ENCODE measurements at places on chromosomes 12 and 14.

DNA sequence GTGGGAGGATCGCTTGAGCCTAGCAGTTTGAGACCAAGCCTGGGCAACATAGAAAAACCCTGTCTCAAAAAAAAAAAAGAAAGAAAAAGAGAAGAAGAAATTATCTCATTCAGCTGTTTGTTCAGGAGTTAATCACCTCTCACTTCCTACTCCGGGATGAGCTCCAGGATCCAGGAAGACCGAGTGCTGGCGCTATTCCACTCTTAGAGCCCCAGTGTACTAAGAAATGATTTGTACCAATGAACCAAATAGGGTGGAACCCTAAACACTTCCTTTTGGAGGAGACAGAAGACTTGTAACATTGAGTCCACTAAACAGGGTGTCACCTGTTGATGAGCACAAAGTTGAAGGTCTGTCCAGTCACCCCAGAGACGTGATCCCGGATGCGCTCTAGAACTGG is 3.6 kb downstream of the ALKBH2 start:
- no peak for DNase-seq

DNA sequence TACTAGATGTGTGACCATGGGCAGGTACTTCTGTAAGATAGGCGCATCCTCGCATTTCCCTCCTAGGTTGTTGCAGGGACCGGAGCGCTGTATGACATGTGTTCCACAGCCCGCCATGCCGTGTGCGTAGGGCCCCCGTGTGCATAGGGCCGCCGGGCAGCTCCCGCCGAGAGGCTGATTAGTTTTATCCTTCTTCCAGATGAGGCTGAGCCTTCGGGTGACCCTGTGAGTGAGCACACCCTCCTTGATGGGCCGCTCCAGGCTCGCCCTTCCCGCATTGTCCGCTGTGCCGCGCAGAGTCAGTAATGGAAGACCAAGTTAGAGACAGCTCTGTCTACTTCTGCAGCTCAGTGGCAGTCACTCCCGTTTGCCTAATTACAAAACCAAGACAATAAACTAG is 72.9 kb upstream of the DYNC1H1 start:
- no peak for DNase-seq

GRCh38 chr12:59858508-59859170 is 262.8 kb downstream of the SLC16A7 start:
- DNase-seq = no peak

- DNase-seq = no peak
These were observed 178.4 kb upstream of the PARP11 start for GRCh38 chr12:4051596-4051995.

- DNase-seq = no peak
These were observed 54.0 kb upstream of the OAS1 start for GRCh38 chr12:112852810-112853209.

GRCh38 chr12:67352682-67353081 is 83.5 kb downstream of the CAND1 start:
- peak; percentile 32 for DNase-seq

- peak; percentile 86 for DNase-seq
These were observed 1.6 kb downstream of the LRP1 start for GRCh38 chr12:57129889-57130288.

- peak; percentile 45 for DNase-seq
These were observed 145.5 kb upstream of the CDKN3 start for GRCh38 chr14:54251356-54251755.

DNA sequence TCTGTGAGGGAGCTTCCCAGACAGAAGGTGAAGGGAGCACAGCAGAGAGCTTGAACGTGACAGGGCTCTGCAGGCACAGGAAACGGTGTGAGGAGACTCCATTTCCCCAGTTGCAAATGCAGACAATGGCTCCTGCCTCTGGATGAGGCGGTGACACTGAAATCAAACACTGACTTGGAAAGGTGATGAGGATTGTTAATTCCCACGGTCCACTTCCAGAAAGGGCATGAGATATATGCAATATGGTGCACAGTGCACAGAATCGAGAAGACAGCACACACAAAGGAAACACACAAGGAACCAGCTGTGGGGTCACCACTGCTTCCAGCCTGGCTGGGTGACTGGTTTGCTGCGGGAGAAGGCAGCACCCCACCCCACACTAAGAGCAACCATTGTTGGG is 42.0 kb downstream of the SYNE3 start:
- DNase-seq = no peak

GRCh38 chr12:128671528-128672042 is 152.2 kb downstream of the SLC15A4 start:
- DNase-seq = no peak

- DNase-seq = peak; percentile 38
These were observed at the start of gene WIF1 for GRCh38 chr12:65121049-65121955. Gene WIF1 (minus strand): TSS chr12:65121305. CDS start chr12:65121191, 114 bp downstream.
